ENCODE measurements at places on chromosomes 2 and 18.

DNA sequence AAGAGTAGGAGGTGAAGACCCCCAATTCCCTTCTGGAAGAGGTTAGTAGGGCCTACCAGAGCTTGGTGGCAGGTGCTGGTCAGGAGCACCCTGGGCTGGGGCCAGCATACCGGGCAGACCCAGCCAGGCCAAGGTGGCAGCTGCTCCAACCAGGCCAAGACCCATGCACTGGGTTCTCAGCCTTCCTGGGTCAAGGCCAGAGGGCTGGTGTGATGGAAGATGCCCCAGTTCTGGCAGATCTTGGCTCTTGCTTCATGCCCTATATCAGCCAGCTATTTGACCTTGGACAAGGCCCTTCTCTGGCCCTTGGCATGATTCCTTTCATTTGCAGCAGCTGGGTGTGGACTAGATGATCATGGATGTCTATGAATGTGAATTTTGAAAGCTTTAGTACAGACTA lies 57.7 kb downstream of the PRKCE start:
- no peak for DNase-seq

DNA sequence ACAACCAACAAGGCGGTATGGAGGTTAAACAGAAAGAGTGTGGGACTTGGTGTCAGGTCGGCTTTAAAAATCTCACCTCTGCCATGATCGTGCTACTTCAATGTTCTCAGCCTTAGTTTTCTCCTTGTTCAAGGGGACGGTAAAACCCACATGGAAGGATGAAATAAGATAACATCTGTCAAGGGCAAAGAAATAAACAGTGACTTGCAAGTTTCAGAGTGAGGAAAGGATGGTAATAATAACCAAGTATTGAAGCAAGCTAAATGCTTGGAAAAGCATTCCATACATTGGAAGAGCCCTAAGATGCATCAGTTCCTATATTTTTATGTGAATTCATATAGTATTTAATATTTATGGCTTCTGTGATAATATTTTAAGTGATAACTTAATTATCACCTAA lies 29.8 kb upstream of the LMAN1 start:
- DNase-seq = no peak

- DNase-seq = no peak
Observed at GRCh38 chr2:208065476-208065875, 40.1 kb upstream of the PLEKHM3 start.

GRCh38 chr2:102037681-102038080 lies 45.9 kb downstream of the IL1R2 start:
- no peak for DNase-seq

DNA sequence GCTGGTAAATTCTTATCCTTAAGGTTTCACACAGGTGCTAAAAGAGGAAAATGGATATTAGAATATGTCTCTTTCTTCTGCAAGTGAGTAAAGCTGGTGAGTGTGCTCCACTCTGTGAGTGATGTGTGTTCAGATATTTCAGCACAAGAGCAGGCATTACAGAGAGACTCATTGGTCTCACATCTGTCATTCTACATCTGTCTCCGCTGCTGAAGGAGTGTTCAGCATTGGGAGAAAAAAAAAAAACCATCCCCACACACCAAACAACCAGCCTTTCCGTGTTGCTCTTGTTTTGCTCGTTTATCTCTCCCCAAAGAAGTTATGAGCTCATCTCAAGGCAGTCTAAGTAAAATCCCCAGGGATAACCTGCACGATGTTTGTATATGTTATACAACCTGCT lies 283.9 kb upstream of the SPHKAP start:
- DNase-seq = no peak

DNA sequence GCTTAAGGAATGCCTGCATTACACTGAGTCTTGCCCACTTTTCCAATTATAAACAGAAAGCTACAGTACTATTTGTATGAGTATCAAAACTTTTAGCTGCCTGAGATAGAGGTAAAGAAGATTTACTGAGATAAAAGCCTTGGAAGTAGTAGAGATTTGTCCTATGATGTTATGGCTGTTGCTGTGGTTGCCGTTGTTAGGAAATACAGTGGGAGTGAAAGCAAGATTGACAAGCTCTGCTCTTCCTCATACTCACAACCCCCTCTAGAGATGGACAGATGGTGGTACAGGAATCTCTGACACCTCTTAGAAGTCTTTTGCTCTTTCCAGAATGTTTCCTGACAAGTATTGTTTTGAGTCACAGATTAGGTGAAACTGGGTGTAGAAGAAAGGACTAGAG lies 242.5 kb downstream of the RPIA start:
- DNase-seq = no peak

DNA sequence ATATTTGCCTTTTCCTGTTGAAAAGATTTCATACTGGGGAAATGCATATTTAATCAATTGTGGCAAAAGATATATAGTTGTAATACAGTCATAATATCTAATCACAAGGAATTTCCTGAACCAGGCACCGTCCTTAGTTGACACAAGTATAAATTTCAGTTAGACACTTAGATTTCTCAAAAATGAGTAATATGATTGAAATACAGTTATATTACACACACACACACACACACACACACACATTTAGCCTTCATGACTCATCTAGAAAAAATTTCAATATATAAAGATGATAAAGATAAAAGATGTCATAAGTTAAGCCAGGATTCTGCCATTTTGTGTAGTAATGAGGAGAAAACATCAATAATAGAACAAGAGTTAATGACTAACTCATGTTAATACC lies 258.4 kb upstream of the ZNF804A start:
- DNase-seq = no peak

DNA sequence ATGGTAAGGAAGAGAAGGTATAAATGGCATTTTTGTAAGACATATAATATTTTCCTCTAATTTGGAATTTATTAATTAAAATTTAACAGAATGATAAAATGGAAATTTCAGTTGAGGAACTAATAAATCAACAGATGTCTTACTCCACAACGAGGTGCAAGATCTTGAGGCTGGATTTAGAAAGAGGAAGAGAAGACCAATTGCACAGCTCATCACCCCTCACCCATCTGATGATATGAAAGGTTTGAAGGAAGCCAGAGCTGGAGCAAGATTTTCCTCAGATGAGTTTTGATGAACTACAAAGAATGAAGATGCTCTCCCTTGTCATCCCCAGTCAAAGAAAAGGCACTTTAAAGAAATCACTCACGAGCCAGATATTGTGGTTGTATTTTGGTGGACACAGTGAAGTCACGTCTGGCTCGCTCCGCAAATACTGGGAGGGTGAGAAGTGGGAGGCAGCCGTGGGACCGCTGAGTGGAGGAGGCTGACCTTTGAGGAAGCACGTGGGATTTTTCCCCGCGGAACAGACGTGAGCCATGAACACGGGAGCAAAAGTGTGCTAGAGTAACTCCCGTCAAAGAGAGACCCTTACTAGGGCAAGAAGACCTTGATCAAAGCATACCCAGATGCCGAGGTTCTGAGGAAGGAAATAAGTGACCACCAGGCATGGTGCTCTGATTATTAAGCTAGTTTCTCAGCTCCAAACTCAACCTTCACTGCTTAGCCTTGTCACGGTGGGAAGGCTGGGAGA lies 511.4 kb downstream of the RNF144A start:
- no peak for DNase-seq

DNA sequence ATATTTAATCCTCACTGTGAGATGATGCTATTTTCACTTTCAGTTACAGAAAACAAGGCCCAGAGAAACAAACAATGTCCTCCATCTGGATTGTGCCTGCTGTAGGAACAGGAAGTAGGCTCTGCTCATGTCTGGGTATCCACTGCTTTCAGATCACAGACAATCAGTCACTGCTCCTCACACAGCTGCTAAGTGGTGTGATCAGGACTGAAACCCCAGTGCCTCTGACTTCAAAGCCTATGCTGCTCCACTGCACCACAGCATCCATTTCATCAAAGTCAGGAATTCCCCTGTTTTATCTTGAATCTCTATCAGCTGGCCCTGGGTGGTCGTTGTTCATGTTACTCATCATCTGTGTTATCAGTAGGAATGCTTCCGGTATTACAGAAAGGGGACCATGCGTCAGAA lies 303.8 kb upstream of the TRIB2 start:
- peak; percentile 2 for DNase-seq

GRCh38 chr2:180677930-180678624 lies 302.3 kb upstream of the UBE2E3 start:
- no peak for DNase-seq

DNA sequence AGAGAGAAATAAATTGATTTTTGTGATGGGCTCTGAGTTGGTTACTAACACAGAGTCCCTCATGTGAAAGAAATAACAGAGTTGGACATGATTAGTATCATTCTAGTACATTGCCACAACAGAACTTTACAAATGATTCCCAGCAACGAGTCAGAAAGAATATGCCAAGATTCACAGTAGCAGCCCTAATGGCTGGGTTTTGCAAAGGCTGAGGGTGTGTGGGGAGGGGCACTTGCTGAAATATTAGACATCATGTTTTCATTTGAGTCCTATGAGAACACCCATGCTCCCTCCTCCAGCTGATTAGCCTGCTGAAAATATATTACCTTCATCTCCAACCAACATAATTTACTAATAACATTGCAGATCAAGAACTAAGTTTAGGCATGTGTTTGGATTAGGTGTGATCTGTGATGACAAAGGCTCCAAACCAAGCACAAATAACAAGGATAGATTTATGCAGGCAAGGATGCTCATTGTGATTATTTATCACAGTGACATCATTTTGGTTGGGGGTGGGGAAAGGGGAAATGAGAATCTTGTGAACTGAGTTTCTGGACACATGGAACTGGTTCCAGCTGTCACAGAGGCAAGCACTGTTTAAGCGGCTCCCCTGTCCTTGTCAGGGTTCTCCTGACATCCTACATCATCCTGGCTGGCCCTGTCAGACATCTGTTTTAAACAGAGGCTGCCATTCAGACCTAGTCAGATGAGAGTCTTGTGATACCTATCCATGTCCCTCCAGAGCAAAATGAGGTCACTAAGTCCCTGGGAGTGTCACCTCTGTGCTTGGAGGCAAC lies 205.8 kb upstream of the NCKAP5 start:
- no peak for DNase-seq

DNA sequence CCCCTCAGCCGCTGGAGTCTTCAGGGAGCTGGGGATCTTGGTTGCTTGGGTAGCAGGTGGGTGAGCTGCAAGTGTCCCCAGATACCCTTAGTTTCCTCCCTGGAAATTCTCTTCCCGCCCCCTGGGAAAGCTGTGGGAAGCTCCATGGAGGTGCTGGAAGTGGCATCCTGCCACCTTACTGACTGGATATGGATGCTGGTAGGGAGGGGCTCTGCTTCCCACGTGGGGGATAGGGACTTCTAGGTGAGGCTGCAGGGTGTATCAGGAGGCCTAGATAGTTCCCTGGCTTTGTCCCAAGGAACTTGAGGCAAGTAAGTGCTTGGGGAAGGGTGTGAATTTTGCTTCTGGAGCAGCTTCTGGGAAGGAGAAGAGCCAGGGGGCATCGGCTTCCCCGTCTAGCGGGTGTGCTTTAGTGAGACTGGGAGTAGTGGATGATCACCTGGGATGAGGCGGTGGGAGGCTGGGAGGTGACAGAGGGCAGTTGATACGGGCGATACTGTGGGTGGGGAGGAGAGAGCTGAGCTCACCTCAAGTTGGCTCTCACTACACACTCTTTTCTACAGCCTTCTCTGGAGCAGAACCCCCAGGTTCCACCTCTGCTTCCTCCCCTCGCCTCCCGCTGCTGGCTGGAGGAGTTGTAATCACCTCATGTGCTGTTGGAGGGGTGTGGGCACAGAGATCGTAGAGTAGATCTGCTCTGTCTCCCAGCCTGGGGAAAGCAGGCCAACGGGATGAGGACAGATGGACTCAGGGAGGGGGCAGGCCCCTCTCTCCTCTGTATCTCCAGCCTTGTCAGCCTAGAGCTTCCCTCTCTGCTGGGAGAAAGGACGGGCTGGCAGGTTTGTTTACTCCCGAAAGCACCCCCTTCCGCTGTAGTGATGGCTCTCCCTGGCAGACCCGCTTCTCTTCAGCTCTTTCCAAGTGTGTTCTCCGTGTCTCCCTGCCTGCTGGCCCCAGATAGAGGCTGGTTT lies 19.8 kb downstream of the TET3 start:
- DNase-seq = no peak

GRCh38 chr2:41127351-41127750 lies 675.5 kb upstream of the SLC8A1 start:
- DNase-seq = no peak

GRCh38 chr2:75612862-75613243 lies 33.7 kb upstream of the MRPL19 start:
- no peak for DNase-seq

DNA sequence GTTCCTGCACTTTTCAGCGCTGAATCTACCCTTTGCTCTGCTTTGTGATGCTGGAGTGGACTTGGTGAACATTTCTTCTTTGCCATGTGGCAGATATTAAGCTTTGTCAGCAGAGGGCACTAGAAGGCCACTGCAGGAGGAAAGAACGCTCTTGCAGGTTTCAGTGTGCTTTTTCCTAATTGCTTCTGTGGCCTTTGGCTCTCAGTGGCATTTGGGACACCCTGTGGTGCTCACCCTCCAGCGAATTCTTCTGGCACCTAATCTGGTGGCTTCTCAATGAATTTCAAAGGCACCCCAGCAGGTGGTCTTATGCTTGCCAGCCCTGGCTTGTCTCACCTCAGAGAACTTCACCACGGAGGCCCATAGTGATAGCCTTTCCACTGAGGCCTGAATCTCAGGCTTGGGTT lies 146.7 kb downstream of the MYO3B start:
- DNase-seq = no peak

DNA sequence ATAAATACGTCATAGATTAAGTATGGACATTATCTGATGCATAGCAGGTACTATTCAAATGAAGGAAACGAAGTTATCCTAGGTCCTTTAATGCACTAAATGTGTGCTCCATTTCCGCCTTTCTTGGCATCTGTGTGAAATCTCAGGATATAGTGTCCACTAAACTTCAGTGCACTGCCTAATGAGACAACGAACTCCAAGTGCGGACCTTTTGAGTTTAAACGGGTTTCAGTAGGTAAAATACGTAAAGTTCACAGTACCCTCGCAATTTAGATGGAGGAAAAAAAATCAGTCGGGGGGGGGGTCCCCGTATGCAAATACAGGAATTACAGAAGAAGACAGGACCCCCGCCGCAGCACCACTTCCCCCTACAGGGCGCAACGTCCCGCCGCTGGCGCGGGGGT lies 729 bp upstream of the REL start:
- no peak for DNase-seq

Data from stimulated activated CD4-positive, alpha-beta T cell treated with anti-CD3 and anti-CD28 coated beads, TNF-alpha, amount 100 ng/mL, for 4 hours (primary cell).